ENCODE measurements at places on chromosomes 6 and 20.

- DNase-seq, result no peak
- no peaks in the 10 kb centered on the region for H3K27me3 ChIP-seq
- no peak overlapping the region for H3K4me3 ChIP-seq
- no peaks in the 10 kb centered on the region for H3K36me3 ChIP-seq
Measured at GRCh38 chr6:4853782-4854511, 77.7 kb downstream of the CDYL start.

- no peaks in the 10 kb centered on the region for H3K36me3 ChIP-seq
- H3K27me3 ChIP-seq, result no peaks in the 10 kb centered on the region
- no peaks in the 10 kb centered on the region for H3K4me1 ChIP-seq
- DNase-seq, result no peak
- H3K27ac ChIP-seq, result no peak overlapping the region
Measured at GRCh38 chr20:57118107-57118769, 148.2 kb downstream of the BMP7 start.

- H3K36me3 ChIP-seq, result no peaks in the 10 kb centered on the region
- H3K4me1 ChIP-seq, result no peaks in the 10 kb centered on the region
- H3K27me3 ChIP-seq, result no peaks in the 10 kb centered on the region
- no peak overlapping the region for H3K4me3 ChIP-seq
Measured at GRCh38 chr20:50815162-50815989, 20.5 kb downstream of the BCAS4 start.

GRCh38 chr20:39233755-39234154, 271.6 kb downstream of the DHX35 start:
- H3K4me1 ChIP-seq, result no peaks in the 10 kb centered on the region
- H3K36me3 ChIP-seq, result no peaks in the 10 kb centered on the region
- H3K27ac ChIP-seq, result no peak overlapping the region

GRCh38 chr6:160378218-160378617, 30.0 kb downstream of the SLC22A3 start:
- H3K27me3 ChIP-seq, result peaks cover 2% of the 10 kb centered on the region
- H3K27ac ChIP-seq, result no peak overlapping the region
- no peaks in the 10 kb centered on the region for H3K36me3 ChIP-seq
- H3K4me1 ChIP-seq, result no peaks in the 10 kb centered on the region

DNA sequence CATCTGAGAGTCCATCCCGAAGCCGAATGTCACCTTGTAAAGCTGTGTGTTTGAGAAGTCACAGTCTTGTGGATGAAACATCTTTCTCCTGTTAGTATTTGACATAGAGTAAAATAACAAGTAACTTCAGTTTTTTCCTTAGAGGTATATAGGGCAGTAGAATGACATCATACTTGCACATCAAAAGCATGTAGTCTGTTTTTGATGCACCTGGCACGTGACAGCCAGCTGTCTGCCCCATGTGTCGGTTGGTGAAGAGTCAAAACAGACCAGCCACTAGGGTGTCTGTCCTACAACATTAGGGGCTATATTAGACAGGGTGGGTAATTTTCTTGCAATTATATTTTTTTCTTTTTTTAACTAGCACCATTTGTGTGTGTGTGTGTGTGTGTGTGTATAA, 70.2 kb downstream of the SNX9 start:
- H3K27ac ChIP-seq, result no peak overlapping the region
- no peak for DNase-seq
- H3K4me1 ChIP-seq, result no peaks in the 10 kb centered on the region
- no peak overlapping the region for H3K4me3 ChIP-seq

- no peak overlapping the region for H3K27ac ChIP-seq
- DNase-seq, result no peak
- no peaks in the 10 kb centered on the region for H3K27me3 ChIP-seq
- no peak overlapping the region for H3K4me3 ChIP-seq
- no peaks in the 10 kb centered on the region for H3K36me3 ChIP-seq
Measured at GRCh38 chr20:53045941-53046340, 73.8 kb downstream of the TSHZ2 start.

DNA sequence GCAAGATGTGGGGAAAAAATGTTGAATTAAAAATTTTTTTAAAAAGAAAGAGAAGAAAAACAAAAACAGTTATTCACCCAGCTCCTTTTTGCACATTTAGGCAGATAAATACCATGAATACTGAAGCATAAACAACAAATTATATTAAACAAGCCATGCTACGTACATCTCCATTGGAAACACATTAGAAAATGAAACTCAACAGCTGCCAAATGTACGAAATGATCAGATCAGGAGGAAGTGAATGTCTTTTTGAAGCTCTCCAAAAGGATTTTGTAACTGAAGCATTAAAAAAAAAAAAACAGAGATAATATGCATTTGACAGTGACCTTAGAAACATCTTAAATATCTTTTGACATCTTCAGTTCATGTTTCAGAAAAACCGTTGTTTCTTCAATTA, 56.7 kb downstream of the CD83 start:
- H3K27me3 ChIP-seq, result peaks cover 2% of the 10 kb centered on the region
- H3K36me3 ChIP-seq, result no peaks in the 10 kb centered on the region
- DNase-seq, result no peak
- H3K4me1 ChIP-seq, result no peaks in the 10 kb centered on the region

DNA sequence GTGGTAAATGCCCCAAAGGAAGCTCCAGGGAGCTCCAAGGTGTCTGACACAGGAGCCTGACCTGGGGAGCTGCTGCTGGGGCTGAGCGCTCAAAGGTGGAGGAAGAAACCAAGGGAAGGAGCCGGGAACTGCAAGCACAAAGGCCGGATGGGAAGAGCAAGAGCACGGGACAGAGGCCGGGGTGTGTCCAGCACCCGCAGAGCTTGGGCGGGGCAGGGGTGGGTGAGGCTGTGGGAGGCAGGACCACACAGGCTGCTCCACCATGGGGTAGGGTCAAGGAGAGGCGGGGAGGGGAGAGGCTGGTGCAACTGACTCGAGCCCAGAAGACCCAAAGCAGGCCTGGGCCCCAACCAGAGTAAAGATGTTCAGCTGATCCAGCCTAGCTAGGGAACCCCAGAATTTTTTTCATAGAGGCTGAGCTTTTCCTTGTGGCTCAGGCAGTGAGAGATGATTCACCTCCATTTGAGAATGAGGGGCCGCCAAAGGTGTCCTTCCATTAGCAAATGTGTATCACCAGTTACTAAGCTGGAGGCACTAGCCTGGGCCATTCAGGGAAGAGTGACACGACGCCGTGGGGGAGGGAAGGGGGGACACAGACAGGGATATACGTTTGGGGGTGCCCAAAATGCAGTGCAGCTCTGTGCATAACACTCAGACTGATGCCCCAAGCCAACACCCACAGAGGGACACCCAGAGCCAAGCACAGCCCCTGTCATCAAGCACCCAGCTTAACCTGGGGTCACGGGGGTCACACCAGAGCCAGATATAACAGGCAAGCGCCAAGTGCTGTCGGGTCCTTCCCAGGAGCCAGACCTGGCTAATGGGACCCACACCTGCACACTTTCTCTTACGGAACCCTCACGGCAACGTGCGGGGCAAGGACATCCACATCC, 21.3 kb upstream of the TLDC2 start:
- H3K4me1 ChIP-seq, result peaks cover 32% of the 10 kb centered on the region
- no peak for DNase-seq

DNA sequence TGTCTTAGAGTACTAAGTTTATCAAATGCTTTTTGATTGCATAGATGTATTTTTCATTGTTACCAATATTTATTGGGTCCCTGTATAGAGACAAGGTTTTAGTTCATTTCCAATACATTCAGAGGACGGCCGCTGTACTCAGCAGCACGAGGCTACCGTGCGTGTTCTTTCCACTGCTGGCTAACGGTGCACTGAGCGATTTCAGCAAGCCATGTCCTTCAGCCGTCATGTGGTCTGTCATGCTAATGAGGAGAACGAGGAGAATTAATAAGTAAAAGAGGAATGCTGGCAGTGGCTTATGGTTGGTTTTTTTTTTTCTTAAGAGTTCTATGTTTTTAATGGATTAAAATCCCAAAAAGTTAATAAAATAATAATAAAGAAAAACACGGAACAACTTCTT, 253.6 kb downstream of the ARID1B start:
- H3K4me1 ChIP-seq, result peaks cover 14% of the 10 kb centered on the region
- H3K36me3 ChIP-seq, result no peaks in the 10 kb centered on the region
- H3K4me3 ChIP-seq, result no peak overlapping the region
- H3K27ac ChIP-seq, result no peak overlapping the region
- DNase-seq, result no peak
- H3K27me3 ChIP-seq, result no peaks in the 10 kb centered on the region

DNA sequence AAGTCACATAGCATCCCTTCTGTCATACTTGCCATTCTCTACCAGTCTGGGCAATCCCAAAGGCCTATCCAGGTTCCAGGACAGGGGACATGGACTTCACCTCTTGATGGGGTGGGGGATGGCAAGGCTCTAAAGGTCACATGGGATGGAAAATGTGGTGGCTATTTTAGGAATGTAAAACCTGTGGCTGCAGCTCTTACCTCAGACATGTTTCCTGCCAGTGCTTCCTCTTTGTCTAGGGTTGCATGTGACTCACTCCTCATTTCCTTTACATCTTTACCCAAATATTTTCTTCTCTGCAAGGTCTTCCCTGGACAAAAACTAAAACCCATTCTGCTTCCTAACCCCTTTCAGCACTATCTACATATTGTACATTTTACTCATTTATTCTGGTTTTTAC, 135.7 kb downstream of the BTBD3 start:
- no peak for DNase-seq
- no peaks in the 10 kb centered on the region for H3K36me3 ChIP-seq
- no peaks in the 10 kb centered on the region for H3K27me3 ChIP-seq

DNA sequence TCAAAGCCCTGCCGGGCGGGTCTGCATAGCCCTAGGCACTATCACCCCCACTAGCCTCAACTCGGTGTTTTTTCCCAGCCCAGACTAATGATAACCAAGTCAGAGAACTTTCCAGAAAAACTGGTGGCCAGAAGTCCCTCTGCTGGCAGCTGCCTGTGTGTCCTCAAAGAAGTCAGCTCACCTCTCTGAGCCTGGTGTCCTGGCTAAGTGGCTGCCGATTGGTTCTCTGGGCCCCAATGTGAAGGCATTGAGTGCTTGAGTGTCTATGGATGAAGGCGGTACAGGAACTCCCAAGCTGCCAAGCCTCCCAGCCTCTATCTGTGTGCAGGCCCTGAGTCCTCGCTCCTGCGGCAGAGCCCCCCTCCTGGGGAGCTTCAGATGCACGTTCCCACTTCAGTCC, 355.6 kb downstream of the TAF4 start:
- no peaks in the 10 kb centered on the region for H3K4me1 ChIP-seq
- no peaks in the 10 kb centered on the region for H3K36me3 ChIP-seq
- H3K4me3 ChIP-seq, result no peak overlapping the region
- H3K27me3 ChIP-seq, result no peaks in the 10 kb centered on the region
- no peak overlapping the region for H3K27ac ChIP-seq
- DNase-seq, result no peak

GRCh38 chr6:149563928-149564325, 2.2 kb upstream of the GINM1 start:
- H3K4me1 ChIP-seq, result 0 out of 2 replicates have a peak, but pooled peaks cover 4% of the 10 kb centered on the region
- DNase-seq, result no peak
- no peak overlapping the region for H3K27ac ChIP-seq
- no peak overlapping the region for H3K4me3 ChIP-seq
